Lung (tissue), 17 donors: ENCODE measurements at places on chromosomes 2 and 18.
A peak's percentile ranks its signal among the peaks of the same experiment; 100 is the strongest.

GRCh38 chr2:216877085-216877484 is 17.2 kb upstream of the TNP1 start:
- no peak for DNase-seq
- H3K4me1 ChIP-seq = no peaks in the 10 kb centered on the region
- no peak overlapping the region for H3K27ac ChIP-seq

DNA sequence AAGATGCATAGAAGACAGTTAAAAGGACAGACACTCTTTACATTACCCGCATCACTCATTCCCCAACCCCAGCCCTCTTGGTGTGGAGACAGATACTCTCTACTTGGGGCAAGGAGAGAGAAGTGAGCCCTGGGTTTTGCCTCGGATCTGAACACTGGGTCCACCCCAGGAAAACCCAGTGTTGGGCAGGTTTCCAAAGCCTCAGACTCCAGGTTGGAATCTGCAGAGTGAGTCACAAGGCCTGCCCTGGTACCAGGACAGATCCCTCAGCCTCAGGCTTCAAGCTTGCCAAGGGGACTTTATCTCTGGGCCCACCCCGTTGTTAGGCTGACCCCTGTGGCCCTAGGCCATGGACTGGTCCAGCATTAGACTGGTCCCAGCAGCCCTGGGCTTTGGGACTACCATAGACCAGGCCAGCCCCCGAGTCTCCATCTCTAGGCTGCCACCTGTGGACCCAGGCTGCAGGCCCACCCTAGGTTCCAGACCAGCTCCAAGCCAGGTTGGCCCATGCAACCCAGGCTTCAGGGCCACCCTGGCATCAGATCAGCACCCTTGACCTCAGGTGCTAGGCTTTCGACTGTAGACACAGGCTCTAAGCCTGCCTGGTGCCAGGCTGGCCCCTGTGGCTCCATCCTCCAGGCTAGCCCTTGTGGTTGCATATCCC is 112.8 kb downstream of the GULP1 start:
- no peaks in the 10 kb centered on the region for H3K36me3 ChIP-seq
- H3K27me3 ChIP-seq = no peaks in the 10 kb centered on the region
- no peak overlapping the region for H3K27ac ChIP-seq
- H3K4me1 ChIP-seq = no peaks in the 10 kb centered on the region
- no peak for DNase-seq

DNA sequence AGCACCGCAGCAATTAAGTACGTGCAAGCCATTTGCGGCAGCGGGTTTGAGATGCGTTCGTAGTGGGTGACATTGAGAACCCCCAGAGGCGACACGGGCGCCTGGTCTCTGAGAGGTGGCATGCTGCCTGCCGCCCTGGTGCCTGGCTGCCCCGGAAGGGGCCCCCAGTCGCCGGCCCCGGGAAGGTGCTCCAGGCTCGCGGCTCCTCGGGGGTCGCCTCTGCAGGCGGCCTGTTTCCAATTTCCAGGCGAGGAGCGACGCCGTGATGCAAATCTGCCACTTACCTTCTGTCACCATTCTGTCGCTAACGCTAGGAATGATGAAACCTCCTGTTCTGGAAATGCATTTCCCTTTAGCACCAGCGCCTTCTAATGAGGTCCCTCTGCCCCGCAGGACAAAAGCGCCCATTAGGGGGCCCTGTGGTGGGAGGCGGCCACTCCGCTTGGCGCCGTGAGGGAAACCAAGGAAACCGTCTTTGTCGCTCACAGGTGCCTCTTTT is 13.0 kb downstream of the KIF5C start:
- peaks cover 8% of the 10 kb centered on the region for H3K27me3 ChIP-seq
- H3K4me3 ChIP-seq = no peak overlapping the region
- peak; percentile 21 for DNase-seq

DNA sequence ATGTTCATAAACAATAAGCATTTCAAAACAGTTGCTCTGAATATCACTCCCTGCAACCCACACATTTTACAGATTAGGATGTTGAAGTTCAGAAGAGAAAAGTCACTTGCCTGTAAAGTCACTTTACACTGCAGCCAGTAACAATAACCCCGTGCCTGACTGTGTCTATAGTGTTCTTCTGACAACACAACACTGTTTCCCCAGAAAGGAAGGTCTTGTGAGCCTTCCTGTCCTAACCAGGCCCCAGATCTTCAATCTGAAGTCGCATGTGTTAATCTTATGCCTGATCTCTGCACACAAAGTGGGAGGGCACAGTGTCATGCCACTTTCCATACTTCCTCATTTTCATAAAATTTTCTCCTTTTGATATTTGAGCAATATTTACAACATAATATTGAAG is 120.2 kb downstream of the FEZ2 start:
- no peaks in the 10 kb centered on the region for H3K4me1 ChIP-seq
- DNase-seq = no peak

- peaks cover 4% of the 10 kb centered on the region for H3K36me3 ChIP-seq
- H3K27ac ChIP-seq = no peak overlapping the region
- no peaks in the 10 kb centered on the region for H3K27me3 ChIP-seq
- no peaks in the 10 kb centered on the region for H3K4me1 ChIP-seq
Measured at GRCh38 chr2:25103287-25103871, 61.5 kb downstream of the EFR3B start.

DNA sequence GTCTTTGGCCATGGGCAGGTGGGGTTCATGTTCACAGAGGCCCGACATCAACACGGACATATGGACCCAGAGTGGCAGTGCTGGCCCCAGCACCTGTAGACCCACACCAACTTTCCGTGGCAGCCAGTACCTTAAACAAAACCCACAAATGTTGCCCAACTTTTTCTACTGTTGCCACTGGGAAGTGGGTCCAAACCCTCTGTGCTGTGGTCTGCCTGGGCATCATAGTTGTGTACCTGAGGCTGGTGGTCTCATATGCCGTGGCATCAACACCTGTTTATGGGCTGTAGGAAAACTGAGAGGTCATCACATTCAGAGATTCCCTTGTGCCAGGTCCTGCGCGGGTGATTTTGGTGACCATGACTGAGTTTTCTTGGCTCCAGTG is 79.9 kb downstream of the SH3RF3 start:
- no peaks in the 10 kb centered on the region for H3K4me1 ChIP-seq
- DNase-seq = no peak
- H3K36me3 ChIP-seq = no peaks in the 10 kb centered on the region
- no peak overlapping the region for H3K4me3 ChIP-seq

GRCh38 chr18:58723810-58724602 is 52.7 kb downstream of the MALT1 start:
- no peak overlapping the region for H3K27ac ChIP-seq
- no peaks in the 10 kb centered on the region for H3K36me3 ChIP-seq
- H3K4me1 ChIP-seq = no peaks in the 10 kb centered on the region
- H3K4me3 ChIP-seq = no peak overlapping the region

- no peaks in the 10 kb centered on the region for H3K36me3 ChIP-seq
- H3K4me1 ChIP-seq = no peaks in the 10 kb centered on the region
- H3K27me3 ChIP-seq = no peaks in the 10 kb centered on the region
- H3K27ac ChIP-seq = no peak overlapping the region
- no peak overlapping the region for H3K4me3 ChIP-seq
Measured at GRCh38 chr18:30889519-30890301, 152.8 kb downstream of the DSC3 start.

DNA sequence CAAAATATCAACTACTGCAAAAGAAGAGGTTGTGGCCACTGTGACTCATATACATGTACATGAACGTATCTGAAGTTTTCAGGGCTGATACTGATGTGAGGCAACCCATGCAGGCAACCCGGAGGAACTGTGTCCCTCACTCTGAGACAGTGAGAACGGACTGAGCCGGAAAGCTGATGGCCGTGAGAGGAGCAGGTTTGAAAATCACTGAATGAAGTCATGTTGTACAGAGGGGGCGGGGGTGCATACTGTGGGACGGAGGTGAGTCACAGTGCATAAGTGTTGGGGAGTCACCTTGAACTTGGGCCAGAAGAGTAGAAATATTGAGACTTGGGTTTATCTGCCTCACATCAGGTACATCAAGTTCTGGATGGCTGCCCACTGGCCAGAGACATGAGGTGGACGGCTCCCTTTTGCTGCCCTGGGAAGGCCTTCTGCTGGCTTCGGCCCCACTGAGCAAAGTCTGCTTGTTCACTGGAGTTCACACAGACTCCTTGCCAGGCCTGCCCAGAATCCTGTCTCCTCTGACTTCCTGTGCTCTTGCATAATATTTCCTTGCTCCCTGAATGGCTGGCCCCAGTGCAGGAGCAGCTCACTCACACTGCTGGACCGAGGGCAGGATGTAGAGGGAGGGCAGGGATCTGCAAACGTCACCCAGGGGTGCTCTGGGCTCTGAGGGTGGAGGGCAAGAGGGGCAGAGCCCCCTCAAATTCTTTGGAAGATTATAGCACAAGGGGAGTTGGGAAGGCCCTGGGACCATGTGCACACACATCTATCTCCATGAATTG is 18.1 kb downstream of the EPAS1 start:
- H3K27ac ChIP-seq = peak overlapping the region; percentile 88
- peaks cover 26% of the 10 kb centered on the region for H3K4me1 ChIP-seq
- no peaks in the 10 kb centered on the region for H3K27me3 ChIP-seq

GRCh38 chr2:54073796-54074195 is 41.6 kb upstream of the ACYP2 start:
- H3K4me1 ChIP-seq = no peaks in the 10 kb centered on the region
- no peaks in the 10 kb centered on the region for H3K36me3 ChIP-seq
- no peak for DNase-seq

DNA sequence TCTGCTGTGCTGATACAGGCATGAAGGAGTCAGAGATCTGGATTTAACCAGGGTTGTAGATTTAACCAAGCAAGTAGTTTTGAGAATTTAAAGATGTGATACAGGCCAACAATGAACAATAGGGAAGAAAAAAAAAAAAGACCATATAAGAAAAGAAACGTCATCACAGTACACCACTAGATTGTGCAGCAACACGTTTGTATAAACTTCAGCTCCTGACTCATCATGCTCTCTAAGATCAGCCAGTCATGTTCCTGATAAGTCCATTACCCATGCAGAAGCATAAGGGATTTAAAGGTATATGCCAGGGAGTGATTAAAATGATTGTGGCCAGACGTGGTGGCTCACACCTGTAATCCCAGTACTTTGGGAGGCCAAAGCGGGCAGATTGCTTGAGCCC is 22.3 kb upstream of the ERICH2 start:
- H3K27ac ChIP-seq = no peak overlapping the region
- H3K36me3 ChIP-seq = no peaks in the 10 kb centered on the region
- H3K4me1 ChIP-seq = no peaks in the 10 kb centered on the region
- H3K27me3 ChIP-seq = no peaks in the 10 kb centered on the region
- no peak overlapping the region for H3K4me3 ChIP-seq

DNA sequence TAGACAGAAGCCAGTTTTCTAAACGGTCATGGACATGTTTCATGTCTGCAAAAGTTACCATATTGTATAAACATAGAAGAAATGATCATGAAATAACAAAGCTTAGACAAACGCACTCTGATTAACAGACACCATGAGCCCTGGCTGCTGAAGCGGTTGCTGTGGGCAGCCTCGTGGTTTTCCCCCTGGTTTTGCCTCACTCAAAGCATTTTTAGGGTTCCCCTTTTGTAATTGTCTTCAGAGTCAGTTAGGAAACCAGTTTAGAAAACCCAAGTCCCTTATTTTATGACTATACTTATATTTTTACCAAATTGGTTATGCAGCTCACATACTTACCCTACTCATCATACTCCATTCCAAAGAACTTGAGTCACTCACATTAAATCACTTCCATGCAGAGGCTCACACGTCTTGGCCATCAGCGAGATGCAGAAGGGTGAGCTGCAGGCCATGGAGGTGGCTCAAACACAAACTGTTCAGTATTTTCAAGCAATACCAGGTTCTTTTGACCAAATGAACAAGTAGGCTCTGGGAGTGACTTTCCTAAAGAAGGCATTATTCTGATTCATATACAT is 105.6 kb upstream of the SALL3 start:
- no peak overlapping the region for H3K27ac ChIP-seq
- no peaks in the 10 kb centered on the region for H3K4me1 ChIP-seq
- no peaks in the 10 kb centered on the region for H3K36me3 ChIP-seq

DNA sequence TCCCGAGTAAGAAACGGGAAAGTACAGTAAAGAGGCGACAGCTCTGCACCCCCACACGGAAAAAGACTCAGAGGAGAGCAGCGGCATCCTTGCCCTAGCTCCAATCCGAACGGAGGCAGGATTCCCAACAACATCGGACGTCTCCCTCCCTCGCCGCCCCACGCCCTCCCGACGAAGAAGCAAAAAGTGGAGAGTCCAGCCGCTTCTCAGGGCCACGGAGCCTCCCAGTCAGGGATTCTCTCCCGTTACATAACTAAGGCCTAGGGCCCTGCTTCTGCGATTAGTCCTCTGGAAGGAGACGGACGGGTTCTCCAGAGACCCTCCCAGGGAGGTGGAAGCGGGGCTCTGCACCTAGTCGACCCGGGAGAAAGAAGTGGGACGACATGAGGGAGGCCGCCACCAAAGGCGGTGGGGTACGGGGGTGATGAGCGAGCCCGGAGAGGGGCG is 587 bp downstream of the SUMO1 start:
- H3K36me3 ChIP-seq = no peaks in the 10 kb centered on the region
- H3K4me3 ChIP-seq = peak overlapping the region; percentile 96
- no peaks in the 10 kb centered on the region for H3K27me3 ChIP-seq
- peak overlapping the region; percentile 87 for H3K27ac ChIP-seq
- DNase-seq = peak; percentile 55
- peaks cover 5% of the 10 kb centered on the region for H3K4me1 ChIP-seq

DNA sequence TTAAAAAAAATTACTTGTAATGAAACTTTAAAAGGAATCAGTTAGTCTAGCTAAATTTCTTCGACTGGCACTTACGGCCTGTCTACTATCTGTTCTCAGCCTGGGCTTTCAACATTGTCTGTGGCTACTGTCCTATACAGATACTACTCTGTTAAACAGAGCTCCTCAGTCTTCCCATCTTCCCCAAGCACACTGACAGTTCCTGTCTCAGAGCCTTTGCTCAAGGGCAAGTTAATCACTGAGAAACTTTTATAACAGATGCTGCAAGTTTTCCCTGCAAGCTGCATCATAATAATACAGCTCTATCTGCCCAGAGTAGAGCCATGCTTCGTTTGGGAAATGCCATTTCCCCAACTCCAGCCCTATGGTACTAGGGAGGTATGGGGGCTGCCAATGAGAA is 11.3 kb upstream of the YPEL5 start:
- H3K27ac ChIP-seq = no peak overlapping the region
- H3K4me3 ChIP-seq = no peak overlapping the region
- DNase-seq = no peak

DNA sequence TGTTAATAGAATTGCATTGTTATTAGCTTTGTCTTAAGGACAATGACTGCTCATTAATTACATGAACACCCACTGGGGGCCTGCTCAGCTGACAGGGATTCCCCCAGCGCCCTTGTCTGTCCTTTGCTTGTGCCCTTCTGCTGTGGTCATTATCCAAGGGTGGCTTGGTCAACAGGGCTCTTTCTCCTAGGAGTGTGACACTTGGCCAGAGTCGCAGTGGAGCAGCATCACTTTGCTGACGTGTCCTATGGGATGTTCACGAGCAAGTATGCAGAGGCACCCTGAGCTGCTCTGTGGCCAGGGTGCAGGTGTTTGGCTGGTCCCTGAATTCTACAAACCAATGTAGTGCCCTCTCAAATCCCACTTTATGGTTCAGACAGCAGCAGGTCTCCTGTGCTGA is 46.0 kb downstream of the PTGR3 start:
- H3K4me3 ChIP-seq = no peak overlapping the region
- DNase-seq = no peak
- H3K4me1 ChIP-seq = no peaks in the 10 kb centered on the region
- H3K27ac ChIP-seq = no peak overlapping the region
- H3K27me3 ChIP-seq = no peaks in the 10 kb centered on the region

- no peaks in the 10 kb centered on the region for H3K4me1 ChIP-seq
- no peaks in the 10 kb centered on the region for H3K27me3 ChIP-seq
- DNase-seq = no peak
- H3K27ac ChIP-seq = no peak overlapping the region
Measured at GRCh38 chr2:210546424-210547208, 9.8 kb upstream of the CPS1 start.
